CD4-positive, alpha-beta T cell treated with Interleukin-17A for 4 hours (primary cell): ENCODE measurements at places on chromosomes 6 and 20.

DNA sequence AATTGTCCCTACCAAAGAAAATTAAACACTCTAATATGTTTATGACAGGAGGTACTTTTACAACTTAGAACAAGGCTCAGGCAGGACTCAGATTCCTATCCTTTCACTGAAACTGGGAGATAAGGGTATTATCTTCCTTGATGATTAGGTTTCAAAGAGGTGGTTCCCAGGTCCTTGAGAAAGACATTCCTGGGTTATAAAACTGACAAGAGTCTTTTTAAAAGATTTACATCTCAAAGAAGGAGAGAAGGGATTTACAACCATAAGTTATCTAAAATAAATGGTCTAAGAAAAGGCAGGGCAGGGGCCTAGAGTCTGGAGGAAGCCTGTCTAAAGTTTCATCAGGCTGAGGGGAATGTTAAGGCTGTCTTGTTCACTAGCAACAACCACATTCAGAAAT is 1492.5 kb downstream of the HACE1 start:
- DNase-seq, result no peak

- no peak for DNase-seq
These were observed 47.8 kb downstream of the PSMB1 start for GRCh38 chr6:170505306-170505705.

- DNase-seq, result no peak
These were observed 35.6 kb upstream of the SALL4 start for GRCh38 chr20:51837876-51838420.

DNA sequence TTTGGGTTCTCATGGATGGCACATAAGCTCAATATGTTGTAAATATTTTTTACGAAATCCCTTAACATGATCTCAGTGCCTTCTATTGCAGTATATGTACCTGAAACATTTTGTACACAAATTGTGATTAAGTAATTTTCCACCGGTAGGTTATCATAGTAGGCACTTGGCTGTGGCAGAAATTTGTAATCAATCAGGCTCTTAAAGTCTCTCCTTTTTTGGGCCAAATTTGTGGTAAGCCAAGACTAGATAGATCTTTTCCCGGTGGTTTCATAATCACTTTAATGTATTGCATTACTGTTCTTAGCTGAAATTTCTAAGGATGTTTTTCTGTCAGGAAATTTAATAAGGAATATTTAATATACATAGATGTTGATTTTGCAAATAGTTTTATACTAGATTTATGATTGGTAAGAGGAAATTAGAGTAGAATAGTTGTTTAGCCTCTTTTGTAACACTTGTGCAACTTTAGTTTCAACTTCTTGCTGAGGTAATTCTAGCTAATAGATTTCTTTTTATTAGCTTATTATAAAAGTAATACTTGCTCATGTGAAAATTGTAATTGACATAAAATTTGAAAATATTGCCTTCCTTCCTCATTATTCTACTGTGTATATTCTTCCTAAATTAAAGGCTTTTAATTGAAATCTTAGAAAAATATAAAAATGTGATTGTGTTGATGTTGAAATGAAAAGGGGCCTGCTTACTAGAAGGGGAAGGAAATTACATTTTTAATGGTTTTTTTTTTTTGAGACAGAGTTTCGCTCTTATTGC is 3.2 kb downstream of the PCMT1 start:
- no peak for DNase-seq

DNA sequence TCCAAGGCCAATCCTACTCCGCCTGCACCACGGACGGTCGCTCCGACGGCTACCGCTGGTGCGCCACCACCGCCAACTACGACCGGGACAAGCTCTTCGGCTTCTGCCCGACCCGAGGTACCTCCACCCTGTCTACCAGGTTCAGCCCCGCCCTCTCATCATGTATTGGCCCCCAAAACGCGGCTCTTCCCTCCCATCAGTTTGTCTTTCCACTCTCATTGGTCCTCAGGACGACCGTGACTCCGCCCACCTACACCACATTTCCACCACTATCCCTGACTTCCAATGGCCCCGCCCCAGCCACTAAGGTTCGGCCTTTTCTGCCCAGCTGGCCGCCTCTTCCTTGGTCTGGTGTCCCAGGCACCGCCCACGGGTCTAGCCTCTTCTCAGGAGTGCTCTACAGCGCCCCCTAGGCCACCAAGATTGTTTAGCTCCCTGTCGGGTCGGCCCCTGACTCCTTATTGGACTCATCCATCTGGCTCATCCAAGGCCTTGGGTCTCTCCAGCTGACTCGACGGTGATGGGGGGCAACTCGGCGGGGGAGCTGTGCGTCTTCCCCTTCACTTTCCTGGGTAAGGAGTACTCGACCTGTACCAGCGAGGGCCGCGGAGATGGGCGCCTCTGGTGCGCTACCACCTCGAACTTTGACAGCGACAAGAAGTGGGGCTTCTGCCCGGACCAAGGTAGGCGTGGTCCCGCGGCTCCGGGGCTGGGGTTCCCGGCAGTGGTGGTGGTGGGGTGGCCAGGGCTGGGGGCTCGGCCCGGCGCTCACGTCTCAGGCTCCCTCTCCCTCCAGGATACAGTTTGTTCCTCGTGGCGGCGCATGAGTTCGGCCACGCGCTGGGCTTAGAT is 3.1 kb downstream of the MMP9 start:
- DNase-seq, result peak; percentile 45

DNA sequence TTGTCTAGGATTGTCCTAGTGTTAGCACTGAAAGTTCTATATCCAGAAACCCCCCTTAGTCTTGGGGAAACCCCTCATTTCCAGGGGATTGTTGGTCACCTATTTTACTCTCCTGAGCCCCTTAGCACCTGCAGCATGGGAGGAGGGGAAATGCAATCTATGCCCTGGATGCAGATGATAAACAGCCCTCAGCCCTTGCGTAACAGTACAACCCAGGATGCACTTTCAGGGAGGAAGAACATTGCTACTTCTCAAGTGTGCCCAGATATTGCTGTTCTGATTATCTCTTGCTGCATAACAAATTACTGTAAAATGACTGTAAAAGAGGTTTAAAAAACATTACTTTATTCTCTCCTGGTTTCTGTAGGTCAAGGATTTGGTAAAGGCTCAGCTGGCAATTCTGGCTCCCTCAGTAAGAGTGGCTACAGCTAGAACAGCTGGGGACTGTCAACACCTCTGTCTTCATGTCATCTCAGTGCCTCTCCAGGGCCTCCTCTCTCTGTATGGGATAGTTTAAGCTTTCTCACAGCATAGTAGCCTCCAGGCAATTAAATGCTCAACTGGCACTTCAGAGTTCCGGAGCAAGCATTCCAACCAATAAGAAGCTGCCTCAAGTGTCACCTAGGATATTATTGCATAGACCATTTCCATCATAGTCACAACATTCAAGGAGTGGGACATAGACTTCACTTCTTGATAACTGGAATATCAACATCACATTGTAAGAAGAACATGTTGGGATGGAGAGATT is 117.8 kb upstream of the FOXO3 start:
- DNase-seq, result no peak

GRCh38 chr6:123263981-123264380 is 267.9 kb downstream of the CLVS2 start:
- DNase-seq, result no peak

- DNase-seq, result no peak
These were observed 41.5 kb upstream of the ZNF337 start for GRCh38 chr20:25738198-25738597.

- no peak for DNase-seq
These were observed 105.7 kb downstream of the ARHGAP18 start for GRCh38 chr6:129604321-129604720.

GRCh38 chr20:56928007-56928406 is 298.9 kb downstream of the TFAP2C start:
- no peak for DNase-seq

DNA sequence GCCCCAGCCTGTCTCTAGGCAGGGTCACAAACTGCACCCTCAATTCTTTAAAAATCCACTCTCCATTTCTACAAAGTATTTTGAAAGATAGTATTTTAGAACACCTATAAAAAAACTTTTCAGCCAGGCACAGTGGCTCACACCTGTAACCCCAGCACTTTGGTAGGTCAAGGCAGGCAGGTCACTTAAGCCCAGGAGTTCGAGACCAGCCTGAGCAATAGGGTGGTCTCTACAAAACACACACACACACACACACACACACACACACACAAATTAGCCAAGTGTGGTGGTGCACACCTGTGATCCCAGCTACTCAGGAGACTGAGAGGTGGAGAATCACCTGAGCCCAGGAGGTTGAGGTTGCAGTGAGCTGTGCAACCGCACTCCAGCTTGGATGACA is 30.2 kb downstream of the SLC23A2 start:
- no peak for DNase-seq

GRCh38 chr6:148037496-148037895 is 305.1 kb upstream of the SASH1 start:
- no peak for DNase-seq

DNA sequence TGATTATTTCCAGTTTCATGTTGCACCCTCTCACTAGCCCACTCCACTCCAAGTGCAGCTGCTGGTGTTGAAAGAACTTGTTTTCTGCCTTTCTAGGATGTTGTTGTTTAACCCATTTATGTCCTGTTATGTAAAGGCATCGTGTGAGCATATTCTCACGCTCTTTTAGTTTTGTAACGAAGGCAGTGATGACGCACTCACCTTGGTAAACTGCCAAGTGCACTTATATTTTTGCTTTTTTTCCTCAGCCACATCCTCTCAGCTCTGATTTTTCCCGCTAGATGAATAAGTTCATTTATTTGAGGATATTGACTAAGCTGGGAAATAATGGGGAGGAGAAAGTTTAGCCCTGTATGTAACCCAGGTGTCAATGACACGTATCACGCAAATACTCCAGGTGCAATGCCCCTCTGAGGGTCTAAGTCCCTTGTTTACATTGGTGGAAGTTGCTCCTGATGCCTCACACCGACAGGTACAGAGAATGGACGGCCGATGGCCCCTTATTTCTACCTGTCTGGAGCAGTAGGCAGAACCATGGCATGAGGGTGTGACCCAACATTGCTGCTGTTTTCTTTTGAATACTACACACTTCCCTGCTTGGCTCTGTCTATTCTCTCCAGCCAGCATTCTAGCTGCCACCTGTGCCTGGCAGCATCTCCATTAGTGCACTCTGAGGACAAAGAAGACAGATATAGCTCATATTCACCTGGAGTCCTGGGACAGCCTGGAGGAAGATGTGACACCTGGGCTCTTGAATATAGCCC is 132.7 kb upstream of the SLC24A3 start:
- DNase-seq, result no peak

DNA sequence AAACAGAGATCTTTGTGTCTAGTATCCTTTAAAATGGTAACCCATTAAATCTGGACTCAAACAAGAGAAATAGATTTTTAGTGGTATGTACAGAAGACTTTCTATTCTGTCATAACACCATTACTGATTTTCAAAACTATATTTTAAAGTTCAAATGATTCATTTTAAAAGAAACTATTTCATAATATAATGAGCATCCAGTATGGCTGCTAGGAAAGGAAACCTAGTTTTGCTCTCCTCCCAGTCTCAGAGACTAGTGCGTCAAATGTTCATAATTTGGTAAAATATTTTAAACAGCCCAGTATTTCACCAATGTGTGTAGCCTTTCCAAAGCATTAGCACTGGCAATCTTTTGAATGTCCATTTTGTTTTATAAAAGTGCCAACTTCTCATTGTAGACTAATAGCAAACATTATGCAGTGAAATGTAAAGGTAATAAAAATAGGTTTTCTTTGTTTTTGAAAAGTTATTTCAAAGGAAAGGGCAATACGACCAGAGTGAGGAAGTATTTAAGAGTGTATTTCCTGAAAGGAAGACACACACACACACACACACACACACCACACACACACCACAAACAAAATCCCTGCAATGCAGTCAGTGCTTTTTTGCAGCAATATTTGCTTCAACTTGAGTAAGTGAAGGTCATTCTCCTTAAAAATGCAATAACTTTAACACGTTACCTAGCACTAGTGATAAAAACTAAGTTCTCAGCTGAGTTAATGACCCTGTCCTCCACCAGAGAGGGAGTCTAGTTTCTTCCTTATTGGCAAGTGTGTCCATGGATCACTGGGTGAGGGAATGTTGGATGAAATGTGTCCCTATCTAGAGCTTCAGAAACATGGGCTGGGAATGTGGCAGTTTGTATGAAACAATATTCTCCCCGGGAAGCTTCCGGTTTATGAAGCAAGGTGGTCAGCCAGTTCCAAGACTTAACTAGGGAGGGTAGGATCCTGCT is 4.6 kb downstream of the PPP1R3G start:
- no peak for DNase-seq

DNA sequence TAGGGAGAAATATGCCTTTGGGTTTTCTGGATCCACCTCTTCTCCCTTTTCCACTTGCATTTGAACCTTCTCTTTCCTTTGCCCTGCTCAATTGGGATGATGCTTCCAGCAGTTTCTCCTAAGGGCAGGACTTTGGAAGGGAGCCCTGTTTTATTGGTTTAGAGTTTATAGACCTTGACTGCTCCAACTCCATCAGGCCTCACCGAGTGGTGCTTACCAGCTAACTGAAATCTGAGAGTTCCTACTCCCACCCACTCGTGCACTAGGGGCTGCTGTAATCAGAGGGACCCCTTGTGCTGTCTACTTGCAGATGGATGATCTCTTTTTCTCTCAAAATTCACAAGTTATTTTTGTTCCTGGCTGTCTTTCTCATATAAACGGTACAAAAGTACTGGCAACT is 121.3 kb upstream of the SLC22A16 start:
- no peak for DNase-seq

- DNase-seq, result no peak
These were observed 3.9 kb upstream of the TMEM244 start for GRCh38 chr6:129865013-129865412.

- DNase-seq, result no peak
These were observed 84.5 kb upstream of the LRFN2 start for GRCh38 chr6:40671694-40672050.

DNA sequence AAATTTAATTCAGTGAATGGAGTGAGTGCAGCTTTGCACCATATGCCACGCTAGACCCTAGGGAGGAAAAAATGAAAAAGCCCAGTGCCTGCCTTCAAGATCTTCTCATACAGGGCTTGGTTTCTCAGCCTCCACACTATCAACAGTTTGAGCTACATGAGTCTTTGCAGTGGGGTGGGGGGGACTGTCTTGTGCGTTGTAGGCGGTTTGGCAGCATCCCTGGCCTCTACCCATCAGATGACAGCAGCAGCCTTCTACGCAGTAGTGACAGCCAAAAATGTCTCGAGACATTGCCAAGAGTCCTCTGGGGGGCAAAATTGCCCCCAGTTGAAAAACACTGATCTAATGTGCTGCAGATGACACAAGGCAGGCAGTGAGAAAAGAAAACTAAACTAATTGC is 6.2 kb downstream of the CDH22 start:
- no peak for DNase-seq

DNA sequence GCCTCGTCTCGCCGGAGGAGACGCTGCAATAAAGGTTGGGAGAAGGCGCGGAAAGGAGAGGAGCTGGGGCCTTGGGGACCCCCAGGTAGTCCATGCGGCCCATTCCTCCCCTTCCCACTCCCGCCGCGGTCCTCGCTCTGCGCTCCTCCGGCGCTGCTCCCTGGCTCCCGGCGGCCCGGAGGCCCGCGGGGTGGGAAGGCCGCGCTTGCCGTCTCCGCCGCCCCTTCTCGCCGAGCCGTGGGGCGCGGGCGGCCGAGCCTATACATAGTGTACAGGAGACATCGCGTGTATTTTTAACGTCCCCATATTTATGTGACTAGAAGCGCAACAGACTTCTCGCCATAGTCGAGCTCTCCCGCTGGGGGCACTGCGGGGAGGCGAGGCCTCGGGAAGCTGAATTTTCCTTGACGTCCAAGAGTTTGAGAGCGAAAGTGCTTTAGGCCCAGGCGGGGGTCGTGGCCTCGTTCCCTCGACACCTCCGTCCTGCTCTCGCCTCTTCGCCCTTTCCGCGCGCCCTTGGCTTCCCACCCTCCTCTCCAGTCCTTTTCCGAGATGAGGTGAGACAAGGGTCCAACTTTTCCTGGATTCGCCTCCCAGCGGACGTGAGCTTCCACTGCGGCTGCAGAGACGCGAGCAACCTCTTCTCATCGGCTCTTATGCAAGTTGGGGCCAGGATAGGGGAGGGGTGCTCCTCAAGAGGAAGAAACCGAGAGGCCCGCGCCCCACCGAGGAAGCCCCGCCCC is 29.0 kb downstream of the SLC12A5 start:
- peak; percentile 28 for DNase-seq
